Tongue (tissue), 3 donors: ENCODE measurements at places on chromosomes 6 and 20.

GRCh38 chr6:97078791-97079190, 154.3 kb downstream of the KLHL32 start:
- no peak for DNase-seq

GRCh38 chr6:159680104-159680503, 12.9 kb downstream of the SOD2 start:
- DNase-seq: no peak

GRCh38 chr6:110075406-110075805, 97.3 kb downstream of the GPR6 start:
- no peak for DNase-seq

DNA sequence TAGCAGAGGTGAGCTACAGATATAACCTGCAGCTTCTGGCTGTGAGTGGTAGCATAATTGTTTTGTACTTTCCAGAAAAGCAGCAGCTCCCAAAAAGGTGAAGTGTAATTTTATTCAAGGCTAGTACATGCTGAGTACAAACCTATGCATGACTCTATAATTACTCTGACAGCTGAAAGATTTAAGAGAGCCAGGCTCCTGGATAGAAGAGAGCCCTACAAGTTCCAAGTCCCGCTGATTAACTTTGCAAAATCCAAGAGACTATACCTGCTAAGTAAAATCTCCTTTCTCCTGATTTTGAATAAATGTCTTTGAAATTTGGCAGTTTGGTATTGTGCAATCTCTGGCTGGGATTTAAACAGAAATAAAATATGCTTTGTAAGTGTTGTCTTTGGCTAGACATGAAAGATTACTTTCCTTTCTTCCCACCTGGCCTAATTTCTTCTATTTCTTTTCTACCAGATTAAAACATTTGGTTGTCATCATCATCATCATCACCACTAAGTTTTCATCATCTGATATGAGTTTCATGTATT, 79.5 kb downstream of the CTNNBL1 start:
- DNase-seq: no peak

- DNase-seq: no peak
These were observed 48.6 kb upstream of the RCAN2 start for GRCh38 chr6:46539866-46540265.

DNA sequence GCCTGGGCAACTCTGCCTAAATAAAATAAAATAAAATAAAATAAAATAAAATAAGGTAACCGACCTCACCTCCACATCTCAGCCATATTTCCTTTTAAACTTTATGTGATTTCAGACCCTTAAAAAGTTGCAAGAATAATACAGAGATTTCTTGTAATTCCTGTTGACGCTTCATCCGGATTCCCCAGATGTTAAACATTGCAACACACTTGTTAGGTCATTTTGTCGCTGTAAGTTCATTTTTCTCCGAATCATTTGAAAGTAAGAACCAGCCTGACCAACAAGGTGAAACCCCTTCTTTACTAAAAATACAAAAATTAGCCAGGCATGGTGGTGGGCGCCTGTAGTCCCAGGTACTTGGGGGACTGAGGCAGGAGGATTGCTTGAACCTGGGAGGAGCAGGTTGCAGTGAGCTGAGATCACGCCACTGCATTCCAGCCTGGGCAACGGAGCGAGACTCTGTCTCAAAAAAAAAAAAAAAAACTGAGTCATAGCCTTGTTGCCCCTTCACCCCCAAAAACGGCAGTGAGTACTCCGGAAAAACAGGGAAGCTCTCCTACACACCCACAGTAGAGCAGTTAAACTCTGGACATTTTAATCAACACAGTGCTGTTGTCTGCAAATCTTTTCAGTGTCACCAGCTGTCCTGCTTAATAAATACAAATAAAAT, 5.9 kb downstream of the PYGB start:
- DNase-seq: no peak

GRCh38 chr6:14713008-14713960, 532.6 kb upstream of the JARID2 start:
- DNase-seq: no peak

- DNase-seq: no peak
These were observed 32.9 kb downstream of the ASXL1 start for GRCh38 chr20:32391003-32391402.

GRCh38 chr6:53363341-53364079, 14.8 kb upstream of the ELOVL5 start:
- no peak for DNase-seq

DNA sequence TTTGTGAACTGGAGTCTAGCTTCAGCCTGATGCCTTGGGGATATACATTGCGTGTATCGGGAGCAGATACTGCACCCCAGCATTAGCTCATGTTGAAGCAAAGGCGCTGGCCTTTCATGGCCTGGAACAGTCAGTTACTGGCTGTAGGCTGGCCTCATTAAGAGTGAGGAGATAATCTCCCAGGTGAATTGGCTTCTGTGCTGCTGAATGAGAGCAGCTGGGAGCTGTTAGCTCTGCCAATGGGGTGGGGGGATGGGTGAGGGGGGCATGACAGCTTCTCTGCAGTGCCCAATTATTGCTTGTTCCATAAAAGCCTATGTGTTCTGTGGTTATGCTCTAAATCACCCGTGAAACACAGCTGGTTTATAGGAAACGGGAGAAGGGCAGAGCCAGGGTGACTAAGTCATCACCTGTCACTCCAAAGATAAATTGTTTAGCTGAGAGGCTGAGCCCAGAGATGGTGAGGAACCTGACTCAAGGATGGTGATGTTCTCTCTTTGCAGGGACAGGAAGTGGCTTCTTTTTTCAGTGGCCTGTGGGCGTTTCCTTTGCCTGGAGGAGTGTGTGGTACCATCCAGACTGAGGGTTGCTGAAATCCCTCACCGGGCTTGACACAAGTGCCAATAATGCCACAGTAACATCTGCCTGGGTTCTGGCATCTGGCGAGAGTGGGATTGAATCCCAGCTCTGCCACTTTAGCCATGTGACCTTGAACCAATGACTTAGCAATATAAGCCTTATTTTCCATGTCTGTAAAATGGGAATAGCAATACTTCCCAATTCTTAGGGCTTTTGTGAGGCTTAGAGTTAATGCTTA, 170.8 kb downstream of the BCAS1 start:
- DNase-seq: peak; percentile 95
